ENCODE measurements at places on chromosomes 16 and 17.
A peak's percentile ranks its signal among the peaks of the same experiment; 100 is the strongest.

- no peak for DNase-seq
Measured at GRCh38 chr16:23274968-23275367, 27.1 kb upstream of the SCNN1B start.

DNA sequence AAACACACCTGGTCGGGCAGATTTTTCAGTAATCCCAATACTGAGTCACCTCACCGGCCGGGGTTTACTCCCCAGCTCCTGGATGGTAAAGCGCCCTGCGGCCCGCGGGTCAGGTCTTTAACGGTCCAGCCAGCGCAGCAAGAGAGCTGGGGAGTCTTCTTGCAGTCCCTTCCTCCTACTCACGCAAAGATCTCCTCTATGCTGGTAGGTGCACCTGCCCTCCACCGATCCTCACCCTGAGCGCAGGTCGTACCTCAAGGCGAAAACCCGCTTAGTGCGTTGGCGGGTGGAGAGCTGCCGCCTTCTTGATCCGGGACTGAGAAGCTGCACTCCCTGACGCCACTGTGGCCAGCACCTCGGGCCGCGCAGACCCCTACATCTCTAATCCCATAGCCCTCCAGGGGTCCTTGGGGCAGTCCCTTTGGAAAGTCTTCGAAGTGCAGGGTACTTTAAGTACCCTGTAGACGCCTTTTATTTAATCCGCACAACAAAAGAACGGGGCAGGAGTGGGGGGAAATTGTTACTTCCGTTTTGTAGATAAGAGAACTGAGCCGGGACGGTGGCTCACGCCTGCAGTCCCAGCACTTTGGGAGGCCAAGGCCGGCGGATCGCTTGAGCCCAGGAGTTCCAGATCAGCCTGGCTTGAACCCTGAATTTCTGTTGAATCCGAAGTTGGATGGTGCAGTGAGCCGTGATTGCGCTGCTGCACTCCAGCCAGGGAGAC, 10.4 kb upstream of the HOXB13 start:
- no peak for DNase-seq

DNA sequence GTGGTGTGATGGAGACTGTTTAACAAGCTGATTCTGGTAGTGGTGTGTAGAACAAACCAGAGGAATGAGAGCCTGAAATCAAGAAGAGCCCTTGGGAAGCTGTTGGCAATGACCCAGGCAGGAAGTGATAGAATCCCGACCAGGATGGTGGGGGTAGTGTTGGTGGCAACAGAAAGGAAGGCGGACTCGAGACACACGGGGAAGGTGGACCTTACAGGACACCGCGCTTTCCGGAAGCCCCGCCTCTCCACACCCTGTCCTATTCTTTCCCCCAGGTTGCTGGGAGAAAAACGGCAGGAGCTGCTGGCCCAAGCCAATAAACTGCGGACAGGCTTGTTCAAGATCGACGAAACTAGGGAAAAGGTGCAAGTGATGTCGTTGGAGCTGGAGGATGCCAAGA, 30.0 kb upstream of the KDM6B start:
- DNase-seq = no peak

- DNase-seq = no peak
Measured at GRCh38 chr16:275786-276232, at the start of gene RGS11. Gene RGS11, minus strand, starts transcription at chr16:275944. Its CDS starts 33 bp downstream, at chr16:275911.

DNA sequence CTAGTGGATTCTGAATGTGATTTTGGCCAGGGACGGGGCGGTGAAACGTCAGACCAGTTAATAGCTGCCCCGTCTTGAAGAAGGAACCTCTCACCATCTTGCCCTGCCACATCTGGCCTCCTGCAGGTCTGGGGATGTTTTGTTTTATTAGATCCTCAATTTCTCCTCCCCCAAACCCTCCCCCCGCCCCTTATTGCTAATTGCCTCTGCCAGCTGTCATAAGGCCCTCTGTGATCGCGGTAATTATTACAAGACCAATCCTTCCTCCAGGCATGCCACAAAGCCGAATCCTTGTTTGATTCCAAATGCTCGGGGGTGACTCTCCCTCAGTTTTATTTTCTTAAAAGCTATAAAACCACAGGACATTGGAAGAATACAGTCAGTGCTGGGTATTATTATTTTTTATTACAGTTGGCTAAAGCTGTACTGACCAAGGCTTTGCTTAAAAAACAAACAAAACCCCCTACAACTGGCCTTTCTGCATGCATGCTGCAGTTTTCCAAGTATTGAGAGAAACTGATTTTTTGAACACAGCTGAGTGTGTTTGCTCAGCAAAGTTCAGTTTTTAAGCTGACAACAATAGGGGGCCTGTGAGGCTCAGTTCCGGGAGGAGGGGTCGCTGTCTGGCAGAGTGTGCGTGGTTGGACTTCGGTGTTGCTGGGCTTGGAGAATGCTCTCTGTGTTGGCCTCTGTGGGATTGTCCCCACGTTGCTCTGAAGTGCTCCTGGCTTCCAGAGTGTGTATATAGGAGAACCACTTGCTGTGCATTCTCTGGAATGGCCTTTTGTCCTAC, 1.7 kb downstream of the KSR1 start:
- no peak for DNase-seq

GRCh38 chr16:30837904-30838303, 50.9 kb upstream of the ZNF629 start:
- no peak for DNase-seq

- peak; percentile 93 for DNase-seq
Measured at GRCh38 chr17:73092523-73093135, at the start of gene SLC39A11. Gene SLC39A11, minus strand, starts transcription at chr17:73092688. Its CDS starts 3,924 bp downstream, at chr17:73088764.

- peak; percentile 6 for DNase-seq
Measured at GRCh38 chr17:35313875-35314409, 59.5 kb downstream of the SLFN11 start.

Measured in T-helper 1 cell (primary cell).